ENCODE measurements at places on chromosomes 6 and 20.
A peak's percentile ranks its signal among the peaks of the same experiment; 100 is the strongest.

GRCh38 chr20:32119734-32120133, 10.2 kb downstream of the TM9SF4 start:
- no peak for DNase-seq

- DNase-seq, result no peak
Observed at GRCh38 chr6:46327779-46328178, 157.0 kb upstream of the ENPP5 start.

- DNase-seq, result peak; percentile 90
Observed at GRCh38 chr6:135088818-135089809, 34.5 kb upstream of the HBS1L start.

GRCh38 chr6:149560736-149561135, 5.4 kb upstream of the GINM1 start:
- DNase-seq, result no peak

- peak; percentile 7 for DNase-seq
Observed at GRCh38 chr6:120378582-120379220, 955.6 kb downstream of the TBC1D32 start.

- DNase-seq, result no peak
Observed at GRCh38 chr6:46331461-46331860, 159.8 kb downstream of the RCAN2 start.

- no peak for DNase-seq
Observed at GRCh38 chr6:85966828-85967227, 324.1 kb upstream of the SYNCRIP start.

DNA sequence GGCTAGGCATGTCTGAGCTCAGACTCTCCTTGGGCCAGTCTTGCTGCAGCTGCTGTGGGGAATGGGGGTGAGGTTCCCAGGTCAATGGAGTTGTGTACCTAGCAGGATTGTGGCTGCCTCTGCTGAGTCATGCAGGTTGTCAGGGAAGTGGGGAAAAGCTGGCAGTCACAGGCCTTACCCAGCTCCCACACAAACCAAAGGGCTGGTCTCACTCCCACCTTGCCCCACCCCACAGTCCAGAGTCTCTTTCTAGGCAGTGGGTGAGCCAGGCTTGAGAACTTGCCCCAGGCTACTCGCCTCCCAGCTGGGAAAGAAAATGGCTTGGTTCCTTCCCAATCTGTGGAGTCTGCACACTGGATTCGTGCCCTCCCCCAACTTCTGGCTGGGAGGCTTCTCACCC, 65.7 kb downstream of the SCP2D1 start:
- no peak for DNase-seq

GRCh38 chr20:10412591-10413408, 21.2 kb downstream of the MKKS start:
- no peak for DNase-seq

DNA sequence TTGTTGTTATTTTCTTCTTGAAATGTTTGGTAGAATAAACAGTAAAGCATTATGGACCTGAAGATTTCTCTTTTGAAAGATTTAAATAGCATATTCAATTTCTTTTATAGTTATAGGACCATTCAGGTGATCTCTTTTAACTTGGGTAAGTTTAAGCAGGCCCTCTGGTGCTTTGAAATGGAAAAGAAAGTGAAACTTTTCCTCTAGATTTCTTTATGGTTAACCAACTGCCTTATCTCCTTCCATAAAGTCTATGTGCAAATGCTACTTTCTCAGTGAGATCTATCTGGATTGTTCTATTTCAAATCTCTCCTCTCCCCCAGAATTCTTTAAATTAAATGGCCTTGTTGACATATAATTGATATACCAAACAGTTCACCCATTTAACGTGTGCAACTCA, 54.0 kb downstream of the PHACTR2 start:
- DNase-seq, result no peak

- no peak for DNase-seq
Observed at GRCh38 chr6:21476112-21476511, 117.4 kb upstream of the SOX4 start.

All from erythroblast (primary cell).